ENCODE measurements at places on chromosomes 3 and 15.
A peak's percentile ranks its signal among the peaks of the same experiment; 100 is the strongest.

GRCh38 chr3:100226712-100227429 lies 33.9 kb upstream of the TBC1D23 start:
- peak; percentile 48 for DNase-seq

DNA sequence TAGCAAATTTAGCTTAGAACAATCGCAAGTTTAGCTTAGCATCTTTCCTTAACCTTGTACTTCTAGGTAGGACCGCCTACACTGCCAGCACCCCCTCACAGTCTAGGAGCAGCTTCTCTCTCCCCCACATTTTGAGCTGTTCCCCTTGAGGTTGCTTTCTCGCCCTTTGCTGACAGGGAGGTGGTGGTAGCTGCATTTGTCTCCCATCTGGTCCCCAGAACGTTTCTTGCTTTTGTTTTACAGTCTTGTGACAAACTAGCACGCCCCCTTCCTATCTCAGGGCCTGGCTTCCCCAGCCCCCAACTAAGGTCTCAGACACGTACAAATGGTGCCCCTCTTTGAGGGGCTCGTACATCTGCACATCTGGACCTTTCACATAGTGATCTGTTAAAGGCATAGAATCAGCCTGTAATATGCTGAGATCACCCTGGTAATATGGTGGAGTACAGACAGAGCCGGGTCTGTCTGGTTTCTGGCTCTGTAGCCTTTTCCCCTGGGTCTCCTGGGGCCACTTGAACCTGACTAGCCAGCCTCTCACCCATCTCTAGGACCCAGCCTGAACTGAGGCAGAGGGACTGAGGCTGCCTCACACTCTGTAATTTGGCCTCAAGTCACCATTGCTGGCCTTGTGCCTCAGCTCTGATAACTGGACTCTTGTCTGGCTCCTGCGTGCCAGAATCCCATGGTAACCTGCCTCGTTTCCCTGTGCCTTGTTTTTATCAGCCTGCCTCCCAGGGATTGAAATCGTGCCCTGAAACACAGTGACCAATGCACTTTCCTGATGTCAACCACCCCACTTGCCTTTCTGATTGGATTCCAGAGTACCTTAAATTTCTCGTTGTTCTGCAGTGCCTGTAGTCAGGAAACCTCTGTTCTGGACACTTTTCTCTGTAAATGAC lies 27.7 kb downstream of the CRTC3 start:
- DNase-seq: no peak

DNA sequence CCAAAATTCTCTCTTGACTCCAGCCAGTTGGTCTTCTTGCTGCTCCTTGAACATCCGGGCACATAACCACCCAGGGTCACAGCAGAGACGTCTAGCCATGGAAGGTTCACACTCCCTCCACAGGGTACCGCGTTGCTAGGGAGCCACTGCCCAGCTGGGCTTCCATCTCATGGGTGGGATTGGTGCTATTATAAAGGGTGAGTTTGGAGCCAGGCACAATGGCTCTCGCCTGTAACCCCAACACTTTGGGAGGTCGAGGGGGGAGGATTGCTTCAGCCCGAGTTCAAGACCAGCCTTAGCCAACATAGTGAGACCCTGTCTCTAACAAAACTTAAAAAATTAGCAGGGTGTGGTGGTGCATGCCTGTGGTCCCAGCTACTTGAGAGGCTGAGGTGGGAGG lies 17.5 kb upstream of the SKOR1 start:
- no peak for DNase-seq

DNA sequence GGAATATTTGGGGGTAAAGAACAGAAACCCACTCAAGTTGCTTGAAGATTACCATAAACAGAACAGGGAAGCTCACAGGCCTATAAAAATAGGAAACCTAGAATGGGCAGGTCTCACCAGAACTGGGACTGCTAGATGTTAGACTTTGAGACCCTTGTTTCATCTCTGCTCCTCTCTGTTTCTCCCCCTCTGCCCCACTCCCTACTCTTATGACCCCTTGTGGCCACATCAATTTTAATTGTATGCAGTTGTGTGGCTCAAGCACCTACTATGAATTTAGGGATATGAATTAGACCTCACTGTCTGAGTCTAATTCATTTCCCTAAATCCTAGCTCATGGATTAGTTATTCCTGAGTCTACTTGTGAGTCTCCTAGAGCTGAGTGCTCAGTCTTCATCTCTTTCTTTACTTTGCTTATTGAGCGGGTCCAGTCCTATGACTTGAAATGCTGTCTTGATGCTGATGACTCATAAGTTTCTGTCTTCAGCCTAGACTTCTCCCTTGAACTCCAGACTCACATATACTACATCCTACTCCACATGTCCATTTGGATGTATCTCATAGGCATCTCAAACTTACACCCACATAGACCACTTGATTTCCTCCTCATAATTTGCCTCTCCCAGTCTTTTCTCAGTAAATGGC lies 78.7 kb downstream of the ITPR1 start:
- DNase-seq: peak; percentile 42

- no peak for DNase-seq
Observed at GRCh38 chr3:164851905-164852304, 226.4 kb downstream of the SI start.

GRCh38 chr3:101193957-101194356 lies 126.4 kb downstream of the IMPG2 start:
- DNase-seq: no peak

GRCh38 chr15:77617476-77618230 lies 15.1 kb downstream of the LINGO1 start:
- DNase-seq: peak; percentile 28

GRCh38 chr15:76391847-76392246 lies 55.3 kb downstream of the ISL2 start:
- no peak for DNase-seq

GRCh38 chr15:84783493-84784251 lies 33.5 kb upstream of the ALPK3 start:
- no peak for DNase-seq

DNA sequence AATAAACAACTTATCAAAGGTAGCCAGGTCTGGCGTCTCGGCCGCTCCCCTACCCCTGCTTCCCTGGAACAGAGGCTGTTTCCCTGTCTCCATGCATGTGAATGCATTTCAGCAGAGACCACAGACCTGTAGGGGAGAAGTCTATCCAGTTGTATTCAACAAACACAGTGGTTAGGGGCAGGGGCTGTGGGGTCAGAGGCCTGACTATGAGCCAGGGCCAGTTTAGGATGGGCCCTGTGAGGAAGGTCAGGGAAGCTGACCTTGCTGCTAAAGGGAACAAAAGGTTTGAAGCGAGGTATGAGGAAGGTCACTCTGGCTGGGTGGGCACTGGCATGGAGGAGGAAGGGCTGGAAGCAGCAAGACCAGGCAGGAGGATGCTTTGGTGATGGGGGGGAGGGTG lies 184.6 kb downstream of the XXYLT1 start:
- no peak for DNase-seq

DNA sequence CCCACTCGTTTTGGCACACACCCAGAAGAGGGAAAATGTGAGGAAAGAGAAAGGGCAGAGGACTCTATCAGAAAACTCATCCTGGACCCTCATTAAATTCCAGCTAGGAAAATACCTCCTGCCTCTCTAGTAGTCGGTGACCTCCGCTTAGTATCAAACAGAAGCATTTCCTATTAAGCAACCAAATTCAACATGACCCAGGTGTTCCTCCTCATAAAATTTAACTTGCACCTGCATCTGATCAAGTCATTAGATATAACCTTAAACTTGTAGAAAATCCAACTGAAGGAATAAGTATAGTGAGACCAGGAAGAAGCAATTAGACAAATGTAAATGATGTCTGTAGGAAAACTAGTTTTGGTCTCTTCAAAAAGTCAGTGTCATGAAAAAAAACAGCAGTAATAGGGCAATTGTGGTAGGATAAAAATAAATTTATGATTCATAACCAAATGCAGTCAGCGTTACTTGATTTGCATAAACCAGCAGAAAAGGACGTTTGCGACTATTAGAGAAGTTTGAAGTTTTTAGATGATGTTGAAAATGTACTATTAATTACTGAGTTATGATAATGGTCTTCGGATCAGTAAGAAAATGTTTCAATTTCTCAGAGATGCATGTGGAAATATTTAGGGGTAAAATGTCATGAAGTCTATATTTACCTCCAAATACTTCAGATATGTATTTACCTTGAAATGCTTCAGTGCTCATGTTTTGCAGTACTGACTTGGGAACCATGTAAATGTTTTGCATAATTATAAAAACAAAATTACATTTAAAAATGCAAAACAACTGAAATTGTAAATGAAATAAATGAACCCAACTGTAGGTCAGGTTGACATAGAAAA lies 44.6 kb downstream of the LDHAL6B start:
- peak; percentile 15 for DNase-seq

DNA sequence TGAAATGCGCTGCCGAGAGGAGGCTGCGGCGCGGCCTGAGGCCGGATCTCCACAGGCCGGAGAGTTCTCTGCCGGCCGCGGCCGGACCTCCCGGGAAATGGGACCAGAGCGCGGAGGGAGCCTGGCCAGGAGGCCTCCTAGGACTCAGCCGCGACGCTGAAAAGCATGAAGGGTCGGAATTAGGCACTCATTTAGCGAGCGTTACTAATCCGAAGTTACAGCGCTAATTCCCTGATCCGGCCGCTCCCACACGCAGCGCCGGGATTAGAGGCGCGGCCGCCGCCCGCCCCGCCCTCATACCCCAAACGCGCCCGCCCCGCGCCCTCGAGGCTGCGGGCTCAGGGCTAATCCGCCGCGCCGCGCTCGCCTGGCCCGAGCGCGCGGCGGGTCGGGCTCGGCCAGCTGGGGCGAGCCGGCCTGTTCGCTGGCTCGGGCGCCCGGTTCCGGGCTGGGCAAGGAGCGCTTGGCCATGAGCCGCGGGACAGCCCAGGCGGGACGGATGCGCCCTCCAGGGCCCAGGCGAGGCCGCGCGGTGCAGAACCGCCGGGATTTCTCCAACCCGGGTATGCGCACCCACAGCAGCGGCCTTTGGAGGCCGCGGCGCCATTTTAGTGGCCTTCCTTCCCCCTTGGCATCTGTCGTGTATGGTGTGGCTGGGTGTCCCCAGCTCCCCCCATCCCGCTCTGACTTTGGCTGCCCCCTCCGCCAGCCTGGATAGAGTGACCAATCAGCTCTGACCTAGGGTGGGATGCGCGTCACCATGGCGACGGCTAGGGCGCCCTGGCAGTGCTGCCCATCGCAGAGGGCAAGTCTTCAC lies 36.8 kb upstream of the POLG start:
- DNase-seq: no peak

DNA sequence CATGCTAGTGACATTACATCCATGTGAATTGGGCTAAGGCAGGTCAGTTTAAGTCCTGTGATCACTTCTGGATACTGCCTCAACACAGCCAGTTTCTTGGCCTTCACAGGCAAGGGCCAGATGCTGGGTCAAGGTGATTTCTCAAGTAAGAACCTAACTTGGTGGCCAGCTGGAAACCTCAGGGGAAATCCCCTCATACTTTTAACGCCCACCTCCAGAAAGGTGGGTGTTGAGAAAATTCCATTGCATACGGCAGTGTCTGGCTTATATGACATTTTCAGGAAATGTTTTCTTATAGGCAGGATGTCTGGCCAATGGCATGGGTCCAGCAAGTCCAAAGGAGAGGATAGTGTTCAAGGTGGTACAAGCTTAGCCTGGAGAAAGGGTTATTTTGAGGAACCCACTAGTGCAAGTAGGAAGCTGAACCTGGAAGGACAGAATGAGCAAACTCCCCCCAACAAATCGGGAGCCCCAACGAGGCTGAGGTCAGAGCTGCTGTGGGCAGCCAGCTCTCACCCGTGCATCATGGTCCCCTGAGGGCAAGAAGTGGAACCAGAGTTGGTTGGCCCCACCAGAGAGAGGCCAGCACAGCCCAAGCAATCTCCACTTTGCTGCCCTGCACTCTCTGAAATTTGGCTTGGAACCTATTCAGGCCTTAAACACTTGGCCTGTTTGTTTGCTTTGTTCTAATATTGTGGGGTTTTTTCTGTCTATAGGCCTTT lies 135.4 kb downstream of the PDE8A start:
- DNase-seq: no peak

- DNase-seq: peak; percentile 22
Observed at GRCh38 chr3:194404365-194405140, 5.5 kb upstream of the GP5 start.

- DNase-seq: peak; percentile 84
Observed at GRCh38 chr15:74403991-74404563, 29.7 kb downstream of the SEMA7A start.

DNA sequence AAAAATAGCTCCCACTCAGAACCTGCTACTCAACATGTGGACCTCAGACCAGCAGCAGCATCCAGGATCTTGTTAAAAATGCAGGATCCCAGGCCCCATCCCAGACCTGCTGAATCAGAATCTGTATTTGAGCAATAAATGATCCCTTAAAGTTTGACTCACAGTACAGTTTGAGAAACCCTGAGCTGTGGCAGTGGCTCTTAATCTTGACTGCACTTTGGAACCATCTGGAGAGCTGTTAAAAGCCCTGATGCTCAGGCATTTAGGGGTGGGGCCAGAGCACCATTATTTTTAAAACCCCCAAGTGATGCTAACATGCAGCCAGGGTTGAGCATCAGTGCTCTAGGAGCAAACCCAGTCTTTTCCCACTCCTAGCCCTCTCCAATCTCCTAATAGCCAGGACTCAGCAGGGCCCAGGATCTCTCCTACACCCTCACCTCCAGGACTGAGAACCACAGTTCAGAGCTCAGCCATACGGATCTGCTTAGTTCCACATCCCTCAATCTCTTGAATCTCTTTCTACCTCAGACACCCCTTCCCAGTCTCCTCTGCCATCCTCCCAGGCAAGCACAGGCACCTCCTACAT lies 10.2 kb downstream of the RFTN1 start:
- no peak for DNase-seq

DNA sequence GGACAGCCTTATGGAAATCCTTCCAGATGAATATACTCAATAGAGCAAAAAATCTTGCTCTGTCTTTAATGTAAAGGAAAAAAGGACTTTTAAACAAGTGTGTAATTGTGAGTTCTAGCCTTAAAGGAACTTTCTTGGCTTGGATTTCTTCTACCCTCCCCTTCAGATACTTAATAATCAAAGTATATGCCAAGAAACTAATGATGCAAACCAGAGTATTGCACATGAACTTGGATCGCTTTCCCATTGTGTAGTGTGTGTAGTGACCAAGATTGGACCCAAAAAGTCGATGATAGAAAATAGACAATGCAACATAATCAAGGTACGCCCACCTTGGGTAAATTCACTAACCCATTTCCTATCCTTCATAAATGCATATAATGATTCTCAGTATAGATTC lies 123.8 kb downstream of the TIGIT start:
- DNase-seq: no peak

DNA sequence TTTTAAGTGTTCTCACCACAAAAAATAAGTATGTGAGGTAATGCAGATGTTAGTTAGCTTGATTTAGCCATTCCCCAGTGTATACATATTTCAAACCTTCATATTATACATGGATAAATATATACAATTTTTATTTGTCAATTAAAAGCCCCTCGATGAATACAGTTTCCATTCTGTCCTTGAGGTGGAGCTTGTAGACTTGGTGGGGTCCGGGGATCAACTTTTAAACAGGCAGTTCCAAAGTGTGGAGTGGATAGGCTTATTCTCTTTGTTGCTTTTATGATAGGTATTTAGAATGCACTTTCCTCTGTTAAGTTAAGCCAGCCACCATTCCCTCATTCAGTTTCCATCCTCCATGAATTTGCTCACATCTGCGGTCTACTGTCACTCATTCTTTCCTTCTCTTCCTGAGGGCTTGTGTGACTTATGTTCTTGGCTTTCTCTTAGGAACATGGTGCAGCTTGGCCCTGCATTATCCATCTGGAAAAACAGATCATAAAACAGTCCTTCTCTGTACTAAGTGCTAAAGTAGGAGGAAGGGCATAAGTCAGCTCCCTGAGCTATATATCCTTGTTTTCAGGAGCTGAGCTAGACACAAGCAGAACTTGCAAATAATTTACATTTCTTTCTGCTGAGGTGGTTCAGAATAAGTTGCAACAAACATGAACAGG lies 149.1 kb downstream of the NFKBIZ start:
- DNase-seq: no peak

- DNase-seq: no peak
Observed at GRCh38 chr3:52106951-52107611, 47.1 kb downstream of the POC1A start.

All from MV-4-11 (cell line).